Stimulated activated CD4-positive, alpha-beta T cell treated with anti-CD3 and anti-CD28 coated beads, Interleukin-2, amount 100 ng/mL, for 48 hours (primary cell): ENCODE measurements at places on chromosomes 6 and 20.

DNA sequence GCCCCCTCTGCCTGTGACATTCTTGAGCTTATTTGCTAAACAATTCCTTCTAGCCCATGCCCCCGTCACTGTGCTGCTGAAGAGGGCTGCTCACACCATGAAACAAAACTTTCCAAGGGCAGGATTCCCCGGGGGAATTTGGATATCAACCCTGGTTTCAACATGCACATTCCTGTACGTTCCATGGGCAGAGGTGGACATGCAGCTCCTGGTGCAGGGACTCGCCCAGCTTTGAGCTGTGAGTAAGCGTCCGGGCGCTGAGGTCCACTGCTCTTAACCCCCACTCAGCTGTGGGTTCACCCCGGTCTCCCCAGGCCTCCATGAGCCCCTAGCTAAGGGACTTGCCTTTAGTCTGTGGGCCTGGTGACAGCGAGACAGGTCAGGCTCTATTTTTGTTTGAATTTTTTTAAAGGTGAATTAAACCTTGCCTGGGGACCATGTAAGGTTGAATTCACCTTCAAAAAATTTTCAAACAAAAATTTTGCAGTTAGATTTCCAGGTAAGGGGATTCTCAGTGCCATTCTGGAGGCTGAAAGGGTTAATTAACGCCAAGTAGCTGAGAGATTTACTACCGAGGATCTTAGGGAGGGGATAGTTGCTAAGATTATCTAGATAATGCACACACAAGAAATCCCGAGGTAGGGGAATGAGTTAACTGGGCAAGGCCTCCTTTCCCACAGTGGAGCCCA, 70.3 kb upstream of the SLC22A23 start:
- DNase-seq, result no peak

DNA sequence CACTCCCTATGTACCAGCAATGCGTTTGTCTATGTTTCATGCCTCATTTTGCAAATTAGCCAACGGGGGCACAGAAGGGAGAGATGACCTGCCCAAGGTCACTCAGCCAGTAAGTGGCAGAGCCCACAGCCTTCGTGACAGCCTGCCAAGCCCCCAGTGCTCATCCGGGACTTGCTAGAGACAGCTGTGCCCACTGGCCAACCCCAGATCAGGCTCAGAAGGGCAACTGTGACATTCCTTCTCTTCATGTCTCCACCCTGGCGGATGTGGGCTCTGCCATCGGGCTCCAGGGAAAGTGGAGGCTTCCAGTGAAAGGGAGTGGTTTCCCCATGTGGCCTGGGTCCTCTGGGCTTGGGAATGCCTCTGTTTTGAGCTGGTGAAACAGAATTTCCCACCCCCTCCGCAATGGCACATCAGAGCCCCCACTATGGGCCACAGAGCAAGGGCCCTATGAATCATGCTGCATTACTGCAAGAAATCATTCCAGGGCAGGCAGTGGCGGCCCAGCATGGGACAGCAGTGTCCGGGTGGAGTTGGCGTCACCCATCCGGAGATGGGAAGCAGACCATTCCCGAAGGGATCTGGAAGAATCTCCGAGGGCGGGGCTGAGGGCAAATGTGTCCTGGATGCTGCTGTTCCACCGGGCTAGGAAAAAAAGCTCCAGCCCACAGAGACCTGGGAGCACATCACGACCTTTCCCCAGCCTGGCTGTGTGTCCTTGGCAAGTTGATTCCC, 9.1 kb downstream of the RSPO4 start:
- DNase-seq, result no peak

- no peak for DNase-seq
Observed at GRCh38 chr6:6256886-6257285, 63.6 kb downstream of the F13A1 start.

DNA sequence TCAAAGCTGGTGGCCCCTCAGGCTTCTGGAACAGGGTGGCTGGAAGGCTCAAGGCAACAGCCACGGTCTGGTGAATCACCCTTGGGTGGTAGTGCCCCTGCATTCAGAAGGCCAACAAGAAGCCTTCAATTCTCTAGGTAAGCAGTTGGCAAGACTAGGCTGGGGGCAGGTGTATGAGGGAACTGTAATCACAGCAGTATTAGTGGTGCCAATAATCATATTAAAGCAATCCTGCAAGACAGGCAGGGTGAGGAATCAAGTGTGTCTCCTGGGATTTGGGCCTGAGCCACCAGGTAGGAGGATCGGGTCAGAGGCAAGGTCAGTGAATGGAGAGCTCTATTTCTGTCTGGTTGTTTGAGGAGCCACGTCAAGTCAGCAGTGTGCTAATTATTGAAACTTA, 24.9 kb upstream of the SCUBE3 start:
- DNase-seq, result no peak

DNA sequence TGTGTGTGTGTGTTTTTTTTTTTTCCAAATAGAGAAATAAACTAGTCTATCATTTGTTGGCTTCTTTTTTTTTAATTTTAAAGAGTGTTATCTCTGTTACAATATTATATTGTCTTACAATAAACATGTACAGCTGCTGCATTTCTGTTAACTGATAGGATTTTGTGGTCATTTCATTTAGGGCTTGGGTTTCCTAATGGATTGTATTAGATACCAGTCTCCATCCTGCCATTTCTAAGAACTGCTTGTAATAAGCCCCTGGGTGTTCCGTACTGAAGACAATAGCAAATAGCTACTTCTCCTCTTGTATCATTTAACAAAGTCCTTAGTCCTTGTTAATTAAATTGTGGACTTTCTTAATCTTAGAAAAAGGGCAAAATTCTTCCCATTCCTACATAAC, 45.7 kb downstream of the SOBP start:
- DNase-seq, result no peak

GRCh38 chr6:44037847-44038542, 89.3 kb downstream of the MRPL14 start:
- DNase-seq, result no peak

- DNase-seq, result no peak
Observed at GRCh38 chr6:125294925-125295324, 6.8 kb downstream of the HDDC2 start.

GRCh38 chr6:55918639-55919038, 43.2 kb upstream of the BMP5 start:
- DNase-seq, result no peak

DNA sequence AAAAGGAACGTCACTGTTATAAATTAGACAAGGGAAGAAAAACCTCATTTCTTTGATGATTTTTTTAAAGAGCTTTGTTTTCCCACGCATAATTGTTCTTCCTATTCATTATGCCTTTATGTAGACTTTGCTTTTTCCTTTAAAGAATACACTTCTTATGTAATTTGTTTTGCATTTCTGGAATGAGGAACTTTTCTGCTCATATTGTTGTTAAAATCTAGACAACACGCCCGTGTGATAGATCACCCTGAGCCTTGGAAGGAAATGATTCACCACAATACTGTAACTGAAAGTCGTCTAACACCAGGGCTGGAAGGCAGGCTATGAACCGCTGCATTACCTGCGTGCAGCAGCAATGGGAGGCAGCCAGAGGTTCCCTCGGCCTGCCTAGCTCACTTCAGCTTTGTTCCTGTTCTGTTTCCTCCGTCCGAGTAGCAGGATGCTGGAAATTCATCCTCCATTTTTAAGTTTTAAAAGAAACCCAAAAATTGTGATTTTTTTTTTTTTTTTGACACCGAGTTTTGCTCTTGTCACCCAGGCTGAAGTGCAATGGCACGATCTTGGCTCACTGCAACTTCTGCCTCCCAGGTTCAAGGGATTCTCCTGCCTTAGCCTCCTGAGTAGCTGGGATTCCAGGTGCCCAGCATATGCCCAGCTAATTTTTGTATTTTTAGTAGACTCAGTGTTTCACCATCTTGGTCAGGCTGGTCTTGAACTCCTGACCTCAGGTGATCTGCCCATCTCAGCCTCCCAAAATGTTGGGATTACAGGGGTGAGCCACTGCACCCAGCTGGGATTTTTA, 49.6 kb upstream of the ZNF217 start:
- DNase-seq, result peak; percentile 45

GRCh38 chr20:24453869-24454268, 15.6 kb upstream of the SYNDIG1 start:
- no peak for DNase-seq

GRCh38 chr20:37441023-37441422, 80.0 kb upstream of the NNAT start:
- DNase-seq, result no peak

DNA sequence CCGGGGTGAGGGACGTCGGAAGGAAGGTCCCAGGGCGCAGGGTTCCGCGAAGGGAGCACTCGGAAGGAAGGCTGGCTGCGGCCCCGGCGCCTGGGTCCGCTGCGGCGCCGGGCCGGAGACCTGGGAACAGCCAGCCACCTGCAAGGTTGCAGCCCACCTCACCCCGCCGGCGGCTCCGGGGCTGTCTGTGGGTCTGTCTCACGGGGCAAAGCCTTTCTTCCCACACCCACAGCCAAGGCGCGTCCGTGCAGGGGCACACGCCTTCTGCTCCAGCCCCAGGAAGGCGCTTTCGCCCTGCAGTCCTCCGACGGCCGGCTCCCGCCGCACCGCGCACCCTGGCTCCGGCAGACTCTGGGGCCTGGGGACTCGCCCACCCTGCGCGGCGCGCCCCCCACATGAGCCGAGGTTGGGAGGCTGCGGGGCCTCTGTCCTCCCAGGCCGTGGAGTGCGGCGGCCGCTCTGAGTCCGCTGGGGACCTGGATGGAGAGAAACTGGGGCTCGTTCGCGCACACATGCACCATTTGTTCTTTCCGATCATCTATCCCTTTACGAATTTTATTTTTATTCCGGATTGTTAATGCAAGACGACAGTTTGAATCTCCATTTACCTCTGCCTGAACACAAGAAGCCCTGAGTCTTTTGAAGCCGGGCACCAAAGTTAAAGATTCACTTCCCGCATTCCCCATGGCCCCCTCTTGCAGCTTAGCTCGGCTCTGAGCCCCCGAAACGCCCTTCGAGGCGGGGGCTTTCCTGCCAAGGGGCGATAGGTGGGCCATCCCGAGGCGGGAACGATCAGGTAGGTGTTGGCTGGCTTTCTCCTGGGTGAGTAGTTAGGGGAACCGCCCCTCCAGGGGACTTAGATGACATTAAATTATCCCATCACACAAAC, 4.5 kb upstream of the FOXC1 start:
- no peak for DNase-seq

DNA sequence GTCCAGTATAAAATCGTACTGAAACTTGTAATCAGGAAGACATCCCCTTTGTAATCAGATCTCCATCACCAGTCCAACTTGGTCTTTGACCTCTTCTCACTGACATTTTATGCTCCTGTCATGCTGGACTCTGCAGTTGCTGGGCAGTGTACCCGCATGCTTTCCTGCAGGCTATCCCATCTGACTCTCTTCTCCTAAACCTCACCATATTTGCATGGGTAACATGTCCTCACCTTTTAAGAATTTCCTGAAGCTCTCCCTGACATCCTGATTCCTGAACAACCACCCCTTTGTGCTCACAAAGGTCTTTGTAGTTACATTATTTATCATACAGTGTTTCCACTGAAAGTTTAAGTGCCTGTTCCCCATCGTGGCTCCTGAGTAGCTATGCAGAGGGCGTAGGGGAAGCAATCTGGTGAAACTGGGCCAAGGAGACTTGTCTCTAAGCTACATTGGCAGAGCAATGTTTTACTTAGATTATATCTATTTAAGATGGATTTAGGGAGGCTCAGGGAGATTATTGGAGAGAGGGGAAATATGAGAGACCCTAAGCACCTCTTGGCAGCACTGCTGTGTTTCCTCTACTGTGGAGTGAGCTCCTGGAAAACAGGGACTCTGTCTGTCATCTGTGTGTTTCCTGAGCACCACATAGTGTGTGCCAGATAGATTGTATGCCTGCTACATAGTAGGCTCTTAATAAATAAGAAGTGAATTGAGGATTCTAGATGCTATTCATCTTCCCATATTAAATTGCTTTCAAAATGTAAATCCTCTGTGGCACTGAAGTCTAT, 124.0 kb downstream of the LAMA2 start:
- DNase-seq, result no peak

DNA sequence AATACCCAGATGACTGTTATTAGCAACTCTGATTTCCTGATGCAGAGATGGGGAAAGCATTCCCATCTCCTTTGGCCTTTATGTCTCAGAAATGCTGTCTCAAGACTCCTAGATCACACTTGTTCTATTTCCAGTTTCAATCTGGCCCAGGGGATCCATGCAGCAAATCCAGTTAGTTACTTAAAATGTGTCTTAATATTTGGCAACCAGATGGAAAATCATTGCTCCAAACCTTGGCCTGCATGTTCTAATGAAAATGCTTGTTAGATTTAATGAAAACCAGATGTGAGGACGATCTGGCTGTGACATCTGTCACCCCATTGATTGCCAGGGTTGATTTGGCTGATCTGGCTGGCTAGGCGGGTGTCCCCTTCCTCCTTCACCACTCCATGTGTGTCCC, 125.2 kb downstream of the TSHZ2 start:
- DNase-seq, result no peak

- no peak for DNase-seq
Observed at GRCh38 chr6:22800451-22800850, 231.1 kb downstream of the HDGFL1 start.

DNA sequence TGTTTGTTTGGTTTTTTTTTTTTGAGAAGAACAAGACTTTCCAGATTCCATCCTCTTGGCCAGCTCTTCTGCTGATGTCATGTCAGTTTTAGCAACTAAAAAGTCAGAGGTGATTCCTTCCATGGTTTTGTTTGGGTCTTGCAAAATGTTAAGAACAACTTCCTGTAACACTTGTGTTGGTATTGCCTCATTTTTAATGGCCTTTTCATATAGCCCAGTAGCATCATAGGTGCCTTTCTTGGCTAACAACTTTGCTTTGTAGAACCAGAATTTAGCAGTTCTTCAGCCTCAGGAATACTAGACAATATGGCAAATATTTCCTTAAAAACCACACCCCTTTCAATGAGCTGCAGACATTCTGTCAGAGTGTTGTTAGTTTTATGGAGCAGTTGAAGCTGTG, 99.5 kb upstream of the SIRPG start:
- no peak for DNase-seq

- DNase-seq, result no peak
Observed at GRCh38 chr6:101181006-101181405, 212.5 kb upstream of the GRIK2 start.

DNA sequence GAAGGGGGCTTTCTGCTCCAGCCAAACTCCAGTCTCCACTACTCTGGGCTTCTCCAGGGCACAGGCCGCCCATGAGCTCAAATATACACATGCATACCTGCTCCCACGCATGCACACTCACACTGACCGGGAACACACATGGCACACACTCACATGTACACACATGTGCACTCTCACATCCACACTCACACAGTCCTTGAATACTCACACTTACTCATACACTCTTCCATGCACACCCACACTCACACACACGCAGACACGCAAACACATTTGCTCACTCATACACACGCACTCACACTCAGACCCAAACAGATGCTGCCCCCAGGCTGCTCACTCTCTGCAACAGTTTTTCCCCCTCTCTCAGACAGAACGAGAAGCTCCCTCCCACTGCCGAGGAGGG, 7.0 kb downstream of the GDAP1L1 start:
- DNase-seq, result no peak

GRCh38 chr20:47350691-47351545, 5.6 kb downstream of the ZMYND8 start:
- no peak for DNase-seq

DNA sequence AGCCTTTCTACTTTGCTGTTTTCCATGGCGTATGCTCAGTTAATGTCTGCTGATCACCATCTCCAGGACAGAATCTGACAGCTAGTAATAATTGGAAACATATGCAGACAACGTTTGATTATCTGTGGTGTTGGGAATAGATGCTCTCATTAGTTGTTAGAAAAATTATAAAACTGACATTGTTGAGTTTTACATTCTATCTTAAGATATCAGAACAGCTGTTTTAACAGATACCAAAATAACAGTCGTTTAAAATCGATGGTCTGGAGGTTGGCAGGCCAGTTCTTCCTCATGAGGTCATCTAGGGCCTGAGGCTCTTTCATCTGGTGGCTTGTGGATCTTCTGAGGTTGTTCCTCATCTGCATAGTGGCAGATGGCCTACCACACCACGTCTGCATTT, 137.6 kb downstream of the AIG1 start:
- no peak for DNase-seq
